Right atrium auricular region (tissue), 2 donors: ENCODE measurements at places on chromosomes 16 and 17. TPM values are rescaled to one million over a fixed set of nuclear protein-coding genes. Genes with fewer than 3 reads are reported as not detected.

- no peak for DNase-seq
These were observed 2.0 kb downstream of the C16orf86 start for GRCh38 chr16:67668495-67669157.

Gene RCVRN
- 0.37 TPM for total RNA-seq

DNA sequence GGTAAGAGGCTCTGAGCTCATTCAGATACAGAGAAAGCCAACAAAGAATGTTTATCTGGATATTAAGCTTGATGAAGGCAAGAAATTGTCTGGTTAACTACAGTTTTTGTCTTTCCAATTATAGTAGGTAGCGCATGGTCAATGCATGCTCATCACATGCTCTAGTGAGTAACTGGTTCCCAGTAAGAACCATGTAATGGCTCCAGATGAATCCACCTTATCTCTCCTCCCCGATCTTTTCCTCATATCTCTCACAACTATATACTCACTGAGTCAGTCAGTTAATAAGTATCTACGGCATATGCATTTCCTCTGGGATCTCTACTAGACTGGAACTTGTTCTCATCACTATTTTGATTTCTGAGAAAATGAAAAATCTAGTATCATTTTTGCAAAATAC lies 340.7 kb upstream of the DYNLRB2 start:
- DNase-seq: no peak

GRCh38 chr16:69706256-69706974 lies 19.9 kb downstream of the NQO1 start:
- DNase-seq: no peak

- no peak for DNase-seq
These were observed 36.7 kb downstream of the TNFRSF13B start for GRCh38 chr17:16935241-16935663.

Gene AOC2
- 0.55 TPM for total RNA-seq

GRCh38 chr16:57483725-57484514 lies 2.4 kb downstream of the DOK4 start:
- DNase-seq: no peak

Gene HOXB1
- total RNA-seq: not detected
